ENCODE measurements at places on chromosomes 12 and 14.

DNA sequence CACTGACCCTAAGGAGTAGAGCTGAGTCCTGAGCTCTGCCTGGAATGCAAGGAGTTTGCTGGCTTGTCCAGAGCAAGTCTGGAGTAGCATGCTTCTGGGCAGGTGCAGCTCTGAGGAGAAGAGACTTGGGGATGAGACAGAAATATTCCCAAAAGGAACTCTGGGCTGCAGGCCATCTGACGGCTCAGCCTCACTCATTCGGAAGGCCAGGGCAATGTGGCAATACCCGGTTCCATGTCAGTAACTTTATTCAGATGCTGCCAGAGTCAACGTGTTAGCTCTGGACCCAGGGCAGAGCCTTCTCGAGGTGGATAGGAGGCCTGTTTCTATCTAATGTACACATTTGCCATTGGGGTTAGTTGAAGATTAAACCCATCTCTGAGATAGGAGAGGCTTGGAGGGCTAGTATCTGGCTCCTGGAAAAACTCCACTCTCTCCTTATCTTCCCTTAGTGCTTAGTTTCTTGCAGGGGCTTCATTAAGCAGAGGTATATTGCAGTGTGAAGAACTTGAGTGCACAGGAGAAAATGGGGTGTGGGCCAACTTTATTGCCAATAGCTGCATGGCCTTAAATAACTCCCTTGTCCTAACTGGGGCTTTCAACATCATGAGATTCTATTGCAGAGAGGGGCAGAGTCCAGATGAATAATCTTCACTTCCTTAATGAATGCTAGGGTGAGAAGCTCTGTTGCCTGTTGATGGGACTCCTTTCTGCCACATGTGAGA lies 65.6 kb downstream of the NTF3 start:
- no peak for DNase-seq

DNA sequence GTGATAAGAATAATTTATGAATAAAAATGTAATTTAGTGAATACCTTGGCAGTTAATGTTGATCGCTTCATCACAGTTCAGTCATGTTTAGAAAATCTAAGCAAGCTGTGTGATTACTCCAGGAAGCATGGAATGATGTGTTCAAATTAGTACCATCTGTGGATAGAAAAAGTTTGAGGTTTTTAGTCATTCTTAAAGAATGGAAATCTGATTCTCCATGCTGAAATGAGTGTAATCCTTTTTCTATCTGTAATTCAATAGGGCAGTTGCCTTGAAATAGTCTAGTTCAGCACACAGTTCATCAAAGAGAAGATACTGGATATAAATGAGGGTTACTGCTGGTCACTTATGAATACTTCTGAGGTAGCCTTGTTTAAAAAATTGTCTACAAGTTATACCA lies 127.2 kb upstream of the MYF6 start:
- DNase-seq = no peak

DNA sequence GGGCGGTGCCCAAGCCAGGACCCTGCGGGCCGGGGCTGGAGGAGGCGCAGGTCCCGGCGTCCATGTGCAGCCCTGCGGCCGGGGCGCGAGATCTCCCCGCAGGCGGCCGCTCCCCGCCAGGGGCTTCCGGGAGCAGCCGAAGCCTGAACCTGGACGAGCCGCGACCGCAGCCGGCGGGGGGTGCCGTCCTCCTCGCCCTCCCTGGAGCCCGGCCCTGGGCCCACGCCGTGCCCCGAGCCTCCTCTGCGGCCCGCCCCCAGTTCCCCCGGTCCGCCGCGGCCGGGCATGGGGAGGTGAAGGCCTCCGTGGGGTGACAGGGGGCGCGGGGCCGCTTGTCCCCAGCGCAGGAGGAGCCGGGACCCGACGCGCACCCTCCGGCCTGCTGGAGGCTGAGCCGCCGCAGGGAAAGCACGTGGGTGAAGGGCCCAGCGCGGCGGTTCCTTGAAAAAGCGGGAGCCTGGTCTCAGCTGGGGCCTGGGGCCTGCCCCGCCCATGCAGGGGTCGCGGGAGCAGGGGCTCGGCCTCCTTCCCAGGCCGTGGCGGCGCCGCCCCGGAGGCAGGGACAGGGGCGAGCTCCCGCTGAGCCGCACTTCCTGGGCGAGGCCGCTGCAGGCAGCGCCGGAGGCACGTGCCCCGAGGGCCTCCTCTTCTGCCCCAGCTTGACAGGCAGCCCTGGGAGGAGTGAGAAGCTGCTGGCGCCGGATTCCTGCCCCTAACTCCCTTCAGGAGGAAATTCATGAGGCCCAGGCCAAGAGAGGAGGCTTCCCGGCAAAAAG lies 55.6 kb upstream of the PPP2R5C start:
- DNase-seq = peak; percentile 68

GRCh38 chr12:56221232-56221756 lies 428 bp downstream of the RNF41 start:
- no peak for DNase-seq

- DNase-seq = no peak
Measured at GRCh38 chr14:89196545-89196944, 220.5 kb downstream of the FOXN3 start.

DNA sequence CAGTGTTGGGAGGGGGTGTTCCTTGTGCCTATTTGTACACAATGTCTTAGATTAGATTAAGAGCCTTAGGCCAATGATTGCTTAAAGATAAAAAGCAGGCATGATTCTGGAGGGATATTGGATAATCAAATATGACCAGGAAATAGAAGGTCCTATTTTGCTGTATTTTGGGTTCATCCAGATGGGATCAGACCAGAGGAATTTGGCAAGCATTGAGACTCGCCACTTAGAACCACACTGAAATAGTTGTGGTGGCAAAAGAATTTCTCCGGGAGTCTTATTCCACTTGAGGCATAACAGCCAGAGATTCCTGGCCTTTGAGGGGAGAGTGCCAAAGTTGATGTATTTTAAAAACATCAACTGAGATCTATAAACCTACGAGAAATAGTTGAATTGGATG lies 327.2 kb downstream of the RAD51B start:
- no peak for DNase-seq

DNA sequence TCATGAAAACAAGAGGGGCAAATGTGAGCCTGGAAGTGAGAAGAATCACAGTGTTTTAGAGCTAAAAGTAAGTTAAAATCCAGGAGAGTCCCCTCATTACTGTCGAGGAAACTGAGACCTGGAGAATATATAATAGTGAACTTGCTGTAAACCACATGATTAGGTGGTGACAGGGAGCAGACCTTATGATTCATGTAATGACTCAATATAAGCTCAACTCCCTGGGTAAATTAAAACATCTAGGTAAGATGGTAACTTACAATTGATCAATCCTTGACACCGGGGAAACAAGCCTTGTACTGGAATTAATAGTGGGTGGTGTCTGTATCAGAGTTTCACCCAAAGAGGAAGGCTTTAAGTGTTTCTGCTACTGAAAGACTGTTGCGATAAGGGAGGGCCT lies 269.3 kb downstream of the SNAPC1 start:
- no peak for DNase-seq
